ENCODE measurements at places on chromosomes 6 and 20. TPM values are rescaled to one million over a fixed set of nuclear protein-coding genes. Genes with fewer than 3 reads are reported as not detected.
A peak's percentile ranks its signal among the peaks of the same experiment; 100 is the strongest.

DNA sequence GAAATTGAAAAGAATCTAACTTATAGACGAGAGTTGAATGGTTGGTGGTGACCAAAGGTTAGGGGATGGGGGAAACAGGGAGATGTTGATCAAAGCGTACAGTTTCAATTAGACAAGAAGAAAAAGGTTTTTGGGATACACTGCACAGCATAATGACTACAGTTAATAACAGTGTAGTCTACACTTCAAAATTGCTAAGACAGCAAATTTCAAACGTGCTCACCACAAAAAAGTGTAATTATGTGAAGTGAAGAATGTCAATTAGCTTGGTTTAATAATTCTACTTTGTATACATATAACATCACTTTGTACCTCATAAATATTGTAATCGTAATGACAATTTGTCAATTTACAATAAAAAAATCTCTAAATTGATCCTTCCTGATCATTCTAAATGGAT, 267.5 kb downstream of the RNGTT start:
- H3K4me1 ChIP-seq, result no peaks in the 10 kb centered on the region
- H3K36me3 ChIP-seq, result peaks cover 3% of the 10 kb centered on the region
- no peak overlapping the region for H3K27ac ChIP-seq
- no peaks in the 10 kb centered on the region for H3K27me3 ChIP-seq

DNA sequence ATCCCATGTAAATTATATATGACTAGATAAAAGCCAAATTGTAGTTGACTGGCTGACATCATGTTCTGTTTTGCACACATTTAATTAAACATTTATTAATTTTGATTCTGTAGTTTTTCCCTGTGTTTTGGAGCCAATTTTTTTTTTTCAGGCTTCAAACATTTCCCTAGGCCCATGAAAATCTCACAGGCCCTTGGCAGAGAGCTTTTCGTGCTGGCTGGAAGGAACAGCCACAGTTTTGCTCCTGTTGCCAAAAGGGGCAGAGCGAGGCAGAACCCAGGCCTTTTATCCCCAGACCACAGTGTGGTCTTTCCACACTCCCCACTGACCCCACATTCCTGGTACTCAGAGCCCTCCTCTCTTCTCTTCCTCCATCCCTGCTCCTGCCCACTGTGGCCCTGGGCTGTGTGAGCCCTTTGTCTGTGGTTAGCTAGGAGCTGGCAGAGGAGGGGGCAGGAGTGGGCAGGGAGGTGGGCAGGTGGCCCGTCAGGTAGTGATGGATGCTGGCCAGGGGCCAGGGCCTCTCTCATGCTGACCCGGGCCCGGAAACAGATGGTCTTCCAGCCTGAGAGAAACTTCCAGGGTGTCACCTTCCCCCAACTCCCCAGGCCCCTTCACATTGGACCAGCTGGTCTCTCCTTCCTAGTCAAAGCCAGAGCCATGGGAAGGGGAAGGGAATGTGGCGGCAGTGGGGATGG, 19.4 kb upstream of the CCM2L start:
- peaks cover 10% of the 10 kb centered on the region for H3K4me1 ChIP-seq
- peaks cover 43% of the 10 kb centered on the region for H3K27me3 ChIP-seq
- no peak for DNase-seq
- H3K27ac ChIP-seq, result no peak overlapping the region
- no peaks in the 10 kb centered on the region for H3K36me3 ChIP-seq

GRCh38 chr6:45956176-45956575, 59.5 kb downstream of the CLIC5 start:
- H3K36me3 ChIP-seq, result no peaks in the 10 kb centered on the region
- peaks cover 14% of the 10 kb centered on the region for H3K4me1 ChIP-seq
- H3K27ac ChIP-seq, result no peak overlapping the region
- H3K4me3 ChIP-seq, result no peak overlapping the region
- no peaks in the 10 kb centered on the region for H3K27me3 ChIP-seq
- no peak for DNase-seq

GRCh38 chr6:166934174-166934573, 22.2 kb downstream of the RNASET2 start:
- no peak for DNase-seq
- H3K4me1 ChIP-seq, result peaks cover 12% of the 10 kb centered on the region
- no peak overlapping the region for H3K27ac ChIP-seq
- H3K36me3 ChIP-seq, result no peaks in the 10 kb centered on the region
- no peak overlapping the region for H3K4me3 ChIP-seq

DNA sequence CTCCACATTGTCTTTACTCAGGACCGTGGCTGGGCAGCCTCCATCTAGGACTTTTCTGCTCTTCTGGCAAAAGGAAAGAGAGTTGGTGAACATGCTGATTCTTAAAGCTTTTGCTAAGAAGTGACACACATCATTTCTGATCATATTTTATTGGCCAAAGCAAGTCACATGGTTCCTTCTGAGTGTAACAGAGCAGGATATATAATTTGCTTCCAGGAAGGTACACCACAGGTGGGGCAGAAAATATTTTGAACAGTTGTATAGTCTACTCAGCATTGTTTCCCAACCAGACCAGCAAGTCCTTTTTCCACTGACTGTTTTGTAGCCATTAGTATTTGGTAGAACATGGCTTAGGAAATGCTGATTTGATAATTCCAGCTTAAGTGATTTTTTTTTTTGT, 73.5 kb downstream of the AKAP7 start:
- H3K4me1 ChIP-seq, result peaks cover 5% of the 10 kb centered on the region
- no peaks in the 10 kb centered on the region for H3K27me3 ChIP-seq
- H3K4me3 ChIP-seq, result no peak overlapping the region
- no peaks in the 10 kb centered on the region for H3K36me3 ChIP-seq
- no peak overlapping the region for H3K27ac ChIP-seq
- no peak for DNase-seq

GRCh38 chr6:126804332-126805064, 314.0 kb upstream of the RSPO3 start:
- H3K4me1 ChIP-seq, result peaks cover 27% of the 10 kb centered on the region
- no peak overlapping the region for H3K27ac ChIP-seq
- no peak overlapping the region for H3K4me3 ChIP-seq
- no peaks in the 10 kb centered on the region for H3K36me3 ChIP-seq
- H3K27me3 ChIP-seq, result no peaks in the 10 kb centered on the region

DNA sequence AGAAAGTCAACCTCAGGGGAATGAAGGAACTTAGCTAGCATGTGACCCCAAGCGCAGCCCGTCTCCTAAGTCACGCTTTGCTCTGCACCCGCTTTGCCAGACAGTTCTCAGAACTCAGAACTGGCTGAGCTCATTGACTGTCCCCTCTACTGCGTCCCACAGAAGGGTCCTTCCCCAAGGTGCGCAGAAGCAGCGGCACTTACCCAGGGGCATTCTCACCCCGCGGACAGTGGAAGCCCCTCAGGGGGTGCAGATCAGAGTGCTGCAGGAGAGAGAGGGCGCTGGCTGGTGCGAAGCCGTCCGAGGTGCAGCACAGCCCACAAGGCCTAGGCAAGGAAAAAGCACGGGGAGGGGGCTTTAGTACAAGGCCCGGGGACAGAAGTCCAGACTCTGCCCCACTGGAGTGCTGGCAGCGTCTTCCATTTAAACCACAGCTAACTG, 807 bp downstream of the SNHG17 start:
- H3K4me3 ChIP-seq, result peak overlapping the region; percentile 74
- no peak overlapping the region for H3K27ac ChIP-seq
- no peaks in the 10 kb centered on the region for H3K36me3 ChIP-seq
- peak; percentile 42 for DNase-seq

DNA sequence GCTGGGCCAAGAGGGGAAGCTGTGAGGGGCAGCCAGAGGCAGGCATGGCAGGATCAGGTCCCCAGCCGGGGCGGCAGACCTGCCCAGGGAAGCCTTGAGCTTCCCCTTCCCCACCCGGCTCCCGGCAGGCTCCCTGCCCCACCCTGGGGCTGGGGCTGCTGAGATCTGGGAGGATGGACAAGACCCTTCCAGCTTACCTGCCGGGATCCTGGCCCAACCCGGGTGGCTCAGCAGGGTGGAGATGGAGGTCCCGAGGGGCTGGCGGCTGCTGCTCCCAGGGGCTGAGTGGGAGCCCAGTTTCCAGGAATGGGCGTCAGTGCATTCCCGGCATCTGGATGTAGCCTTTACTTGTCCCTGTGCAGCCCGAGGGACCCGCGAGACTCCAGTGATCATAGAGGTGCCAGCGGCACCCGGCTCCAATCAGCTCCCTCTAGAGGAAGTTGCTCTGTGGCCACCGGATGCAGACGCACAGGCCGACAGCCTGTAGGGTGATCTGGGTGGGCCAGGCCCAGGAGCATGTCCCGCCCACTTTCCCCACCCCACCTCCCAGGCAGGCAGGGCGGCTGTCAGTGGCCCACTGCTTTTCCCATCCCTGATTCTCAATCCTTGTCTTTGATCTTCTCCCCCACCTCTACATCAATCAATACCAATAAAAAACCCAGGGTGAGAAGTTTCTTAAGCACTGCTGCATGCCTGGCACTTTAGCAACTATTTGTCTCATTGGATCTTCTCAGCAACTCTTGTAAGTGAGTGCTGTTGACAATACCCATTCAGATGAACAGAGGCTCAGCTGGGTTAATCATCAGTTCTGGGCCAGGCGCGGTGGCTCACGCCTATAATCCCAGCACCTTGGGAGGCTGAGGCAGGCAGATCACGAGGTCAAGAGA, at the start of gene BAK1:
TSS of gene BAK1 (minus strand) at position 449 of the 887 bp plus-strand sequence. CDS start 2,672 bp downstream, outside the sequence.
- DNase-seq, result peak; percentile 95
- no peaks in the 10 kb centered on the region for H3K4me1 ChIP-seq
- H3K27ac ChIP-seq, result no peak within 1 kb of the TSS

DNA sequence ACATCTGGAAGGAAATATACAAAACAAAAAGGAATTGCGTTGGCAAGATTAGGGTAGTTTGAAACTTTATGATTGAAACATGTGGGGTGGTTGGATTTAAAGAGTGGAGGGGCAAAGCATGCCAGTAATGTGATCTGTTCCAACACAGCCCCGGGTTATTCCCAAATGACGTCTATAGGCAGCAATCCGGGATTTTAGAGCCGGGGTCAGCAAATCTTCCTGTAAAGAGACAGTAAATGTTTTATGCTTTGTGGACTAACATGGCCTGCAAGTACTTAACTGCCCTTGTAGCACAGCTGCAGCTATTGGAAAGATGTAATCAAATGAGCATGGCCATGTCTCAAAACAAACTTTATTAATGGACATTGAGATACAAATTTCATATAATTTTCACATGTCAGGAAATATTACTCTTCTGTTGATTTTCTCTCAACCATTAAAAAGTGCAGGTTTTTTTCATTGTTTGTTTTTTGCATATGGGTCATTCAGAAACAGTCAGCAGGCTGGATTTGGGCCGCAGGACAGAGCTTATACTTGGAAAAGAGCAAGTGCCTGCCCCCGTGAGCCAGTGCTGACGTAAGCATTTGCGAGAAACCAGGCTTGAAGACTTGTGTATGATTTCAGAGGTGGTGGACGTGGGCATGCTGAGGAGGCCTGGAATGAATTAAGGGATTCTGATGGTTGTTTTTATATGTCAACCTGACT, 136.5 kb downstream of the DOK5 start:
- no peaks in the 10 kb centered on the region for H3K27me3 ChIP-seq
- no peaks in the 10 kb centered on the region for H3K4me1 ChIP-seq
- no peak for DNase-seq

VNN1 gene
- total RNA-seq, result not detected
